Posterior vena cava (tissue), 2 donors: ENCODE measurements at places on chromosomes 4 and X. TPM values are rescaled to one million over a fixed set of nuclear protein-coding genes. Genes with fewer than 3 reads are reported as not detected.

PPP4R3C gene
- not detected for total RNA-seq

- DNase-seq, result no peak
Measured at GRCh38 chr4:152780267-152780778, 569 bp downstream of the ARFIP1 start.

DNA sequence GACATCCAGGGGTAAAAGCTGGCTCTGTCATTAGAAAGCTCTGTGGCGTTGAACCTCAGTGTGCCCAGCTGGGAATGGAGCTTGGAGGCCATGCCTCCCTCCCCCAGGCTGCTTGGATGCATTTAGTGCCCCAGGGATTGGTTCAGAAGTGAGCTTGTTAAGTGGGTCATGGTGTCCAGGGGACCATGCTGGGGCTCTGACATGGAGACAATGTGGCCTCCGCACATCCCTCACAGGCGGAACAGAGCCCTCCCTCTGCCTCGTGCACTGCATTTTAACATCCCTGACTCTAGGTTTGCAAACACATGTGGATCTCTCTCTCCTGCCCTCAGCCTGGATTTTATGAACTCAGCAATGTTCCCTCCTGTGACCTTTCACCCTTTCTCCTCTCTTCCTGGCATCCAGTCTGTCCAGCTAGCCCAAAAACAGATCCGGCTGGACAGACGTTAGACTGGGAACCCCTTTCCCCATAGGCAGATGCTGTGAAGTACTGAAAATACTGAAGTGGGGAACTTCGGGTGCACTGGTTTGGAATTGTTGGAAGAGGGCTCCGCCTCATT lies 81.5 kb downstream of the SORCS2 start:
- DNase-seq, result no peak

CCSER1 gene
- total RNA-seq, result 7.0 TPM

GRCh38 chr4:119835613-119835910 lies 207.0 kb upstream of the PDE5A start:
- no peak for DNase-seq

RNF128 gene
- total RNA-seq, result not detected

DNA sequence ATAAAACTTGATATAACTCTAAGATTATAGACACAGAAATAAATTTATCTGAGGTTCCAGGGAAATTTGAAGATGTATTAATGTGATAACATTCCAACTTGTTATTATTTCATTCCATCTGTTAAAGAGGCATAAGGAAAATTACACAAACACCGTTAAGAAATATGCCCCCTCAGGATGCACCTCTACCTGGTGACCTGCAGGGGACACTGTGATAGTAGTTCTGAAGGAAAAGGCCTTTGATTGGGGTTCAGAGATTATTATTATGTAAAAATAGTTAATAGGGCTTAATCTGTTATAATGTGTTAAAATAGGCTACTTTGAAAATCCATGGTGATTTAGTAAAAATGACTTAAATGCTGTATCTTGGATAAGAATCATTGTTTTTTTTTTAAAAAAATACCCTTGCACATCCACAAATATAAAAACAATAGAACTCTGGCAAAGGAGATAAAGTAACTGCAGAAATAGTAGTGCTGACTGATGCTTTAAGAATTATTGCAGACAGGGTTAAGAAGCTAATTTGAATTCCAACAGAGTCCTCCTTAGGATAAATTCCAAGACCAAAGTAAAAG lies 6.1 kb upstream of the ABRAXAS1 start:
- no peak for DNase-seq

GRCh38 chr4:818106-818921 lies 7.6 kb downstream of the CPLX1 start:
- DNase-seq, result peak; percentile 78

DNA sequence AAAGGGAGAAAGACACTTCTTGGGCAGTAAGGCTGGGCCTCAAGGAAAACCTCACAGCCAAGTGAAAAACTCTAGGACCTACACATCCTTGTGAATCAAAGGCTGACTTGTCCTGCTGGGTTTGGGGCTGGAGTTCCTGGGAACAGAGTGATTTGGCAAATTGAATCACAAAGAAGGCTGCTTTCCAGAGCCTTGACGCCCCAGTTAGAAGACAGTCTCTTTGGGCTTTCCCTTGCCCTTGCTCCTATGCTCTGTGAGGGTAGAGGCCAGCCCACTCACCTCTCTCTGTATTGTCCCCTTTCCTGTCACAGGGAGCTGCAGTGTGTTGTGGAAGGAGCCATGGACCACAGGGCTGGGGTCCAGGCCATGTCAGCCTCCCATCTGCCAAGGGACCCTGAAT lies 9.6 kb downstream of the AMER1 start:
- no peak for DNase-seq

GRCh38 chrX:3599802-3600430 lies 113.5 kb downstream of the PRKX start:
- DNase-seq, result no peak

- DNase-seq, result no peak
Measured at GRCh38 chrX:107968623-107969022, 13.5 kb downstream of the TEX13B start.

FMR1NB gene
- not detected for total RNA-seq

- DNase-seq, result no peak
Measured at GRCh38 chr4:45350438-45350837, 624.1 kb upstream of the GNPDA2 start.

GRCh38 chr4:101031971-101032370 lies 315.4 kb downstream of the PPP3CA start:
- DNase-seq, result no peak
